ENCODE measurements at places on chromosomes 12 and 14.

DNA sequence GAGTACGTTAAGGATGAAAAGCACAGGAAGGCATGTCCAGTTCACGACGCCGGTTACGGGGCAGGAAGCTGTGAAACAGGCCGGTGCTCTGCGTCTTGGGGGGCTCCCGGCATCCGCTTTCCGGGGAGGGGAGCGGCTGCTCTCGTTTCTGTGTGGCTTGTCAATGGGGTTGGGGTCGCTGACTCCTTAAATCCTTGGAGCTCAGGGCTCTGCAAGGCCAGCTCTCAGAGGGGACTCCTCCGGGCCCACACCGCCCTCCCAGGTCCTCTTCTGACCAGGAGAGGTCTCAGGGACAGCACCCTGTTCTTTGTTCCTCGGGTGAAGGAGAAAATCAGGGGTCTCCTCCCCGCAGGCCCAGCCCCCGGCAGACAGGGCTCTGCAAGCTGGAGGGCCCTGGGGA lies 78.1 kb downstream of the GALNT9 start:
- no peak for DNase-seq

DNA sequence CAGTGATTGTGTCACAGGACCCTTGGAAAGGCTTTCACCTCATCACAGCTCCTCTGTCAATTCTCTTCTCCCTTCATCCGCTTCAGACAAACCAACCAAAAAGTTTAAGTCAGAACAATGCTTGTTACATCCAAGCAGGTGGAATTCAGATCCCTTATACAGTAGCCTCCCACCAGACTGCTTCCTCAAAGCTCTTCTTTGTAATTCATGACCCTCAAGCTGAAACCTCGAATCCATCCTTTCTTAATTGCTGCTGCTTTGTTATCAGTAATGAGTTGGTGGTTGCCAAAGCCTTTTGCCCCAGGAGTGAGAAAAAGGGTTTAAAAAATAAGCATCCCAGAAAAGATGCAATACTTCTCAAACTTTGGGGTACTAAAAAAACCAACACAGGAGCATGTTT lies 9.5 kb downstream of the BEST3 start:
- no peak for DNase-seq

- no peak for DNase-seq
Measured at GRCh38 chr14:103627073-103628025, 1.7 kb upstream of the KLC1 start.

GRCh38 chr12:43155376-43155775 lies 396.6 kb downstream of the ADAMTS20 start:
- DNase-seq, result no peak

DNA sequence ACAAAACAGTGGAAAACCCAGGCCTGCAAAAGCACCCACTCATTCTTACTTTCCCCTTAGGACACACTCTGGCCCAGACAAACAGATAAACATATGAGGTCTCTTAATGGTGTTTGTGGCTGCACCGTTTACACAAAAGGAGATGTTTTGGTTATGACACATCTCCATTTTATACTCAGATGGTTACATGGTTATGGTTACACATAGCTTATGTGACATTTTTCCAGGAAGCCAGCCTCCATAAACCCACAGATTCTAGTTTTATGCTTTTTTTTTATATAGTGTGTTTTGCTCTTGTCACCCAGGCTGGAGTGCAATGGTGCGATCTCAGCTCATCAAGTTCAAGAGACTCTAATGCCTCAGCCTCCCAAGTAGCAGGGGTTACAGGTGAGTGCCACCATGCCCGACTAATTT lies 3.5 kb upstream of the KLRD1 start:
- peak; percentile 82 for DNase-seq

DNA sequence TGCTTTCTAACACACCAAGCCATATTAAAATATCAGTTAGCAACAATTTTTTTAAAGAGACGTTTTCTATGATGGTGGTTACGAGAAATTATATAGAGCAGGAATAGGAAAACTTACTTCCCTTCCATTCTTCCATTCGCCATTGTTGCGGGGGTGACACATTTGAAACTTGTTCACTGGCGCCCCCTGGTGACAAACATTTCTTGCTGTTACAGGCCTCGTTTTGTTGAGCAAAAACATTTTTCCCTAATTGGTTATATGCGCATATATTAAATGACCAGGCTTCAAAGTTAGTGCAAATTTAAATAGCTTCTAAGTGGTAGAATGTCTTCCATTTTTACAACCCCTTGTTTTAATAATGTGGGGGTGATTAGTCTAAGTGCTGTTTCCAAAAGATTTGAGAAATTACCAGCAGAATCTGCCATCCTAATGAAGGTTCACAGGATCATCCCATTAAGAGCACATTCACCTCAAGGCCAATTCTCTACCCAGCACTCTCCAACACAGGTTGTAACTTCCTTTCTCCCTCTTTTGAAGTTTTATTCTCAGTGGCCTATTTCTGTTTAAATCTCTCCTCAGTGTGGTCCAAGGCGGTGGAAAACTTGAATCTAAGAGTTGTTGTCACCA lies 1124.7 kb downstream of the FLRT2 start:
- DNase-seq, result peak; percentile 39

GRCh38 chr14:56137849-56138248 lies 19.6 kb downstream of the PELI2 start:
- no peak for DNase-seq

GRCh38 chr12:109612975-109613502 lies 39.4 kb downstream of the MVK start:
- no peak for DNase-seq

GRCh38 chr12:47882781-47883546 lies 21.8 kb downstream of the VDR start:
- no peak for DNase-seq

DNA sequence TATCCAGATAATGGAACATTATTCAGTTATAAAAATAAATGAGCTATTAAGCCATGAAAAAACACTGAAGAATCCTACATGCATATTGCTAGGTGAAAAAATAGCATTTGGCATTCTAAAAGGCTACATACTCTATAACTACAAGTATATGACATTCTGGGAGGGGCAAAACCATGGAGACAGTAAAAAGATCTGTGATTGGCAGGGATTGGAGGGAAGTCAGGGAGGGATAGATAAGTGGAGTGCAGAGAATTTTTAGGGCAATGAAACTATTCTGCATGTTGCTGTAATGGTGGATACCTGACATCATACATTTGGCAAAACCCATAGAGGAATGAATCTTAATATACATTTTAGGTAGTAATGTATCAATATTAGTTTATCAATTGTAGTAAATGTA lies 63.1 kb upstream of the SLC38A2 start:
- no peak for DNase-seq

DNA sequence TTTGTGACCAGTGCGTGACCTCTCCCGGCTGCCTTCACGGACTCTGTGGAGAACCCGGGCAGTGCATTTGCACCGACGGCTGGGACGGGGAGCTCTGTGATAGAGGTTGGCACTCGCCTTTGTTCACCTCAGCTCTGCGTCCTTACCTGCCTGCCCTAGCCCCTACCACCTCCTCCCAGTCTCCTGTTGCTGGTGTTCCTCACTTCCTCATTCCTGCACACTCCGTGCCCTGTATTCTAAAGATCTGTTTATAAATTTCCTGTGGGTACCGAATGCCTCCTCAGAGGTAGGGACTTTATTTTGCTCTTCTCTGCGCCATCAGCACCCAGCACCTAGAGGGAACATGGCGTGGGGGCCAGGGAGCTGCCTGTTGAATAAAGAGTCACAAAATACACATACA lies 2.3 kb downstream of the DLK1 start:
- DNase-seq, result no peak

GRCh38 chr12:41621291-41621690 lies 433.2 kb downstream of the PDZRN4 start:
- DNase-seq, result no peak

GRCh38 chr14:55238019-55238680 lies 33.1 kb upstream of the FBXO34 start:
- DNase-seq, result no peak

- no peak for DNase-seq
Measured at GRCh38 chr12:71250166-71250565, 92.4 kb upstream of the TSPAN8 start.

DNA sequence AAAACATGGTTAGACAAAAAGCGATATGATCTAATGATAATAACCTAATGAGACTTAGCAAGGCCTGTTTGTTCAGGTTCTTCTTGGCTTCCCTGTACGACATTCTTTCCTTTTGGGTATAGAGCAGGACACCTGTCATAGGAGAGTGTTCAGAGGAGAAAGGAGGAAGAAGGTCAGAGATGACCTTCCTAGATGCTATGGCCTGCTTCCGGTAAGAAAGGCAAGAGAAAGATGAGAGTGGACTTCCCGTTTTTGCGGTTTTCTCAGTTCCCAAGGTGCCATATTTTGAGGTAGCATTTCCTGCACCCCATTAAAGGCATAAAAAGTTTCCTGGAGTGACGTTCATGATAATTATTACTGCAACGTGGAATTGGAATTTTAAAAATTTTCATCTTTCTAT lies 8.7 kb downstream of the CLEC4E start:
- DNase-seq, result no peak

DNA sequence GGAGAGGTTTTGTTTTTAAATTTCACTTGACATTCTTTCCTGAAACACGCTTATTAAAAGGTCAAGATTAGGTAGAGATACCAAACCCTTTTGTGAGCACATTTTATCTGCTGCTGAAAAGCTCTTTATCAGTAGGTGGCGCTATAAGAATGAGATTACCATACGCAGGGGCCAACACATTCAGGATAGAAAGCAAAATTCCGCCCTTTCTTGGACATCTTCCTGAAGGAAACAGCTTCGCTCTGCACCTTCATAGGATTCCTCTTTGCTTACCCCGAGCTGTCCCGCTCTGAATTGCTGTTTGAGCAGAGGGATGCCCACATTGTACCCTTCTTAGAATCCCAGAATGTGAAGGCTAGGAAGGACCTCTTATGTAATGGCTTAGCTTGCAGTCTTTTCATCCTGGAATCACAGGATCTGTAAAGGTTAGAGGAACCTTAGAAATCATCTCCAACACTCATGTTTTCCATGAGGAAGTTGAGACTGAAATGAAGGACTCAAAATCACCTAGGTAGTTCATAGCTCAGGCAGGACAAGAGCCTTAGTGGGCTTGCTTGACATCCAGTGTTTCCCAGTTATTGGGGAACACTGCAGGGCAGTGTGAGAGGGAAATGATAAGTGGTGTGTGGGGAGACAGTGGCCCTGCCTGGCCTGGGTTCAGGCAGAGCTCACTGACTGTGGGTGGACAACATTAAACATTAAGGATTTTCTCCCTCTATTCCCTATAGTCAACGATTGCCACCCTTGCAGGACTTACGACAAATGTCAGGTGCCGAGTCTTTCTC lies 38.7 kb upstream of the CRY1 start:
- DNase-seq, result peak; percentile 55

DNA sequence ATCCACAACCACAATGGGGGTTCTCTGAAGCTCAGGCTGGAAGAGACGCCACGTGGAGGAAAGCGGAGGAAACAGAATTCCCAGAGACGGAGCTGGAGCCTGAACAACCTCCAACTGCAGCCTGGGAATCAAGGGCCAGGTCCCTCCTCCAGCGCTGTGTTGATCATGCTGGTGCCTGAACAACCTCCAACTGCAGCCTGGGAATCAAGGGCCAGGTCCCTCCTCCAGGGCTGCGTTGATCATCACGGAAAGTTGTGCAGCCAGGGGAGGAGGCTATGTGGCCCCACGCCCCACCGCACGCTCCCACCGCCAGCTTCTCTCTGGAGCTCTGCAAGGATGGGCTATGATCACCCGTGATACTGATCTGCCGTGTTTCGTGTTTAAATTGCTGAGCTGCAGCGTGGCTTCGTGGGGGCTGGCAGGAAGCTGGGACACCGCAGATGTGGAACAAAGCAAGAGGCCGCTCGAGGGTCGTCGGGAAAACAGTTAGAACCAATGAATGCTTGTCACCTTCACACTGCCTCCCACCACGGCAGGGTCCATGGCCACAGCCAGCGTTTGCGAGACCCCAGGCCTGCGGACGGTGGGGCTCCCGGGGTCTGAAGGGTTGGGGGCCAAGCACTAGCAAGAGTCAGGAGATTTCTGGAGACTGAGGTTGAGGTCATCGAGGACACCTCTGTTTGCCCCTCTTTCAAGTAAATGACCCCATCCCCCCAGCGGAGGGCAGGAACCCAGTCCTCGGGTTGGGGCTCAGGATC lies 51.8 kb upstream of the FBRSL1 start:
- DNase-seq, result no peak

- DNase-seq, result no peak
Measured at GRCh38 chr12:132393245-132393795, 63.9 kb upstream of the GALNT9 start.

GRCh38 chr14:65772921-65773574 lies 360.5 kb downstream of the FUT8 start:
- DNase-seq, result no peak

DNA sequence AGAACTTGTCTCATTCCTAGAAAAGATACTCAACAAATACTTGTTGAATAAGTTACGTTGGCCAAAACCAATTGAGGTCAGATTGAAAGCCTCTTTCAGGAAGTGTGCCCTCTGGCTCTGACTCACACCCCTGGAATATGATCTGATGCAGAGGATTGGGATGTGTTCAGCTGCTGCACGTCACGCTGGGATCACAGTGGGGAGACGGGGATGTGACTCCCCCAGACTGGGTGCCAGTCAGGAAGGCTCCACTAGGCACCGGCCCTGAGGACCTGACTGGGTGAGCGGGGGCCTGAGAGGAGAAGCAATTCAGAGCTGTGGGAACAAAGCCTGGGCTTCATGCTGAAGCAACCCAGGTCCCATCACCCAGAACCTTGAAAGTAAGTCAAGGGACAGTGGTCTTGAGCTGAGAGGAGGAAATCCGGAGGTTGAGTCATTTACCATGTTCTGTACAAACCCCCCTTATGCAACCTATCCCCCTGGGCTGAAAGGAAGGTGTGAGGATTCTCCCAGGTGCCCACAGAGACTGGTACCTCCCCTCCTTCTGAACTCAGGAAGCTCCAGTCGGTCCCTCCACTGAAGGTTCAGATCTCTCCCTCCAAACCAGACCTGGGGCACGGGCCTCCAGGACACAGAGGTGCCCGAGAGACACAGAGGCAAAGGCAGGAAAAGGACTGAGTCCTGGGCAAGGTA lies 3.9 kb downstream of the CEBPE start:
- DNase-seq, result no peak

DNA sequence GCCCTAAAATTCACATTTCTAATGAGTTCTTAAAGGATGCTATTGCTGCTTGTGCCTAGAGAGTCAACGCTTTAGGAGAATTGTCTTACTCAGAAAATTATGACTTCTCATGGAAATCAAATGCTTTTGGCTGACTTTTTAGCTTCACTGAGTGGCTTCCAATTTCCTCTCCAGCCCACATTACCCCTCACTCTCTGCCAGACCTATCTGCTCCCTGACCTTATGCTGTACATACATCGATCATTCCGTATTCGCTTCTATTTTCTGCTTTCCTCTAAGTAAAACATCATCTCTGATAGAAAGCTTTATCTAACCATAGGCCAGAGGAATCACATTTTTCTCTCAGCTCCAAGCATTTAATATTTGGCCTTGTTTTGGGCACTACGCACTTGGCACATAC lies 12.5 kb upstream of the SMCO3 start:
- no peak for DNase-seq

DNA sequence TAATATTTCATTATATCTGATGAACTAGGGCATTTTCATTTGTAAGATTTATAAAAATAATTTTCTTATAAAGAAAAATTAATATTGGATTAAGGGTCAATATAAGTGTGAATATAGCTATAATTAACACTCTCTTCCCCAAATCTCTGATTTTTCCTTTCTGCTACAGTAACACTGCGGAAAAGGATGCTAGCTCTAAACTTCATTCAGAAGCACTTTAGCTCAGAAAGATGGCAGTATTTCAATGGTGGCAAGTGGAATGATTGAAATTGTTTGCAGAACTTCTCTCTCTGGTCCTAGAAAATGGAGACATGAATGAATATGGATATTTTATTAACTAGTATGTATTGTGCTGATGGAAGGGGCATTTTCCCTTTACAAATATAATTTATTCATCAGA lies 8.4 kb downstream of the NPAS3 start:
- no peak for DNase-seq
